NCI-H2081 (cell line): ENCODE measurements at places on chromosomes 11 and 22.
A peak's percentile ranks its signal among the peaks of the same experiment; 100 is the strongest.

GRCh38 chr11:46234311-46234710, 43.2 kb upstream of the CREB3L1 start:
- no peak for DNase-seq

- peak; percentile 1 for DNase-seq
Measured at GRCh38 chr22:36816636-36817524, at the start of gene PVALB. TSS of gene PVALB (minus strand) at chr22:36817035. CDS start at chr22:36817005, 30 bp downstream.

GRCh38 chr11:36264011-36264972, 24.9 kb downstream of the COMMD9 start:
- no peak for DNase-seq

GRCh38 chr11:6782720-6783119, at the start of gene OR2AG1:
TSS of gene OR2AG1 (plus strand) at chr11:6783020. CDS start at chr11:6785038, 2,018 bp downstream.
- DNase-seq: no peak

GRCh38 chr11:97742717-97743116, 1278.0 kb upstream of the CNTN5 start:
- no peak for DNase-seq

DNA sequence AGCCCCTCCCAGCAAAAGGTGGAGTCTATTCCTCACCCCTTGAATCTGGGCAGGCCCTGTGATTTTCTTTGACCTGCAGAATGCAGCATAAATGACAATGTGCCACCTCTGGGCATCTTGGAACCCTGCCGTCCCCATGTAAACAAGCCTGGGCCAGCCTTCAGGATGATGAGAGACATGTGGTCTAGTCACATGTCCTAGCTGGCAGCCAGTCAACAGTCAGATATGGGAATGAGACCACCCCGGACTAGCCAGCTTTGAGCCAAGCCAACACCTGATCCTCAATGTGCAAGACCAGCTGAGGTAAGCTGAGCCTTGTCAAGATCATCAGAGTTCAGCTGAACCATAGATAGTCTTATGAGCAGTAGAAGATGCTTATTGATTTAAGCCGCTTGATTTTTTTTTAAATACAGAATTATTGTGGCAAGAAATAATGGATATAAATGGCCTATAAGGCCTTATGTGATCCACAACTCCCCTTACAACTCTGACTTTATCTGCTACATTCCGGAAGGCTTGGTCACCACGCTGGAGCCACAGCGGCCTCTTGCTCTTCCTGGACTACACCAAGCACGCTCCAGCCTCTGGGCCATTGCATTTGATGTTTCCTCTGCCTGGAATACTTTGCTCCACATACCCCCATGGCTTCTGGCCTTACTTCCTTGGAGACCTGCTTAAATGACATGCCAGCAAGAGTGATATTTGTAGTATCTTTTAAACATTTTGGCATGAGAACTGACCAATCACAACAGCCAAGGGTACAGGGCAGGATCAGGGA, 225.9 kb upstream of the SESN3 start:
- no peak for DNase-seq

- no peak for DNase-seq
Measured at GRCh38 chr11:16960250-16960649, 54.0 kb downstream of the PLEKHA7 start.

GRCh38 chr11:68355471-68355870, 43.1 kb downstream of the LRP5 start:
- DNase-seq: no peak

- no peak for DNase-seq
Measured at GRCh38 chr11:129814244-129815014, 1.2 kb upstream of the TMEM45B start.

DNA sequence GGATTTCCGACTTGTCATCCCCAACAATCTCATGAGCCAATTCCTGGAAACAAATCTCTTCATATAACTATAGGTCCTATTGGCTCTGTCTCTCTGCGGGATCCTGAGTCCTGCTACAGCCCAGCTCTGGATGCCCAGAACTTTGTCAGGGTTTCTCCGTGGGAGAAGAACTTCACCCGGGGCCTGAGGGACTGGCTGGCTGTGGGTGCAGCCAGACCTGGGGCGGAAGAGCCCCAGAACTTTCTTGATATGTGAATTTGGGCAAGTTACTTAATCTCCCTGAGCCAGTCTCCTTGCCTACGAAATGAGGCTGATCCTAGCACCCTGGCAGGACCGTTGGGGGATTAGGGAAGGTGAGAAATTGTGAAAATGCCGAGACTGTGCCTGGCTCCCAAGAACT, 6.6 kb upstream of the TRIM29 start:
- no peak for DNase-seq

DNA sequence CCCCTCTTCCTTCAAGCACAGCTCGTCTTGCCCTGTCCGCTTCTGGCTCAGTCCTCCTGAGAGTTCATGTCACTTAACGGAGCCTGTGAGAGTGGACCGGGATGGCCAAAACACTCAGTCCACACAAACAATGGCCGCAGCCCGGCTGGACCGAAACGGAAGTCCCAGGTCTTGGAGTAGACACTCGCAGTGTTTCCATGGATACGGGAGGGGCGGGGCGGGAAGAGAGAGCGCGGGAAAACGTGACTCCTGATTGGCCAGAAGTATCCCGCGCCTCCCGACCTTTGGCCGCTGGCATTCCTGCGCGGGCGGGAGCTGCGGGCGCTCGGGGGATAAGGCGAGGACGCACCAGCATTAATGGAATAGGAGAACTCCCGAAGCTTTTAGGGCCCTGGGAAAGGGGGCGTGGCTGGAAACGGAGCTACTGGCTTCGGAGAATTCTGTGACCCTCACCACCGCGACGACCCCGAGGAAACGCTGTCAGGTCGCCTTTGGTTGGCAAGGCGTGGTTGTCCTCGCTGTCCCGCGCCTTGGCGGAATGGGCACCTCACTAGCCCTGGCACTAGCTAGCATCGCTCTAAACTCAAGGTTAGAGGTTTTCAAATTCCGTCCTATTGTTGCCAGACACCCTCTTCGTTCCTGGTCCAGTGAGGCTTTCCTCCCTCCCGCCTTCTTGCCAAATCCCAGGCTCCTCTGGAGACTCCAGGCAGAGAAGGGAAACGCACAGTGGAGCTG, at the start of the genes NLRP14 and ZNF214:
NLRP14 (plus strand) TSS at position 297 of the 735 bp plus-strand sequence. CDS start 18,108 bp downstream, outside the sequence.
ZNF214 (minus strand) TSS at position 164 of the 735 bp plus-strand sequence. CDS start 17,511 bp downstream, outside the sequence.
- peak; percentile 91 for DNase-seq

DNA sequence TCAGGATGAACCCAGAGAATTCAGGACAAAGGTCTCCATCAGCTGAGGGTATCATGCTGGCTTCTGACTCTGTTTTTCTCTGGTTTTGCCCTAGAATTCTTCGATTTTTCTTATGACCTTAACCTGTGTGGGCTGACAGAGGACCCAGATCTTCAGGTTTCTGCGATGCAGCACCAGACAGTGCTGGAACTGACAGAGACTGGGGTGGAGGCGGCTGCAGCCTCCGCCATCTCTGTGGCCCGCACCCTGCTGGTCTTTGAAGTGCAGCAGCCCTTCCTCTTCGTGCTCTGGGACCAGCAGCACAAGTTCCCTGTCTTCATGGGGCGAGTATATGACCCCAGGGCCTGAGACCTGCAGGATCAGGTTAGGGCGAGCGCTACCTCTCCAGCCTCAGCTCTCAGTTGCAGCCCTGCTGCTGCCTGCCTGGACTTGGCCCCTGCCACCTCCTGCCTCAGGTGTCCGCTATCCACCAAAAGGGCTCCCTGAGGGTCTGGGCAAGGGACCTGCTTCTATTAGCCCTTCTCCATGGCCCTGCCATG, 16.8 kb downstream of the SERPING1 start:
- no peak for DNase-seq

GRCh38 chr11:123321636-123322035, 108.4 kb upstream of the GRAMD1B start:
- DNase-seq: no peak

DNA sequence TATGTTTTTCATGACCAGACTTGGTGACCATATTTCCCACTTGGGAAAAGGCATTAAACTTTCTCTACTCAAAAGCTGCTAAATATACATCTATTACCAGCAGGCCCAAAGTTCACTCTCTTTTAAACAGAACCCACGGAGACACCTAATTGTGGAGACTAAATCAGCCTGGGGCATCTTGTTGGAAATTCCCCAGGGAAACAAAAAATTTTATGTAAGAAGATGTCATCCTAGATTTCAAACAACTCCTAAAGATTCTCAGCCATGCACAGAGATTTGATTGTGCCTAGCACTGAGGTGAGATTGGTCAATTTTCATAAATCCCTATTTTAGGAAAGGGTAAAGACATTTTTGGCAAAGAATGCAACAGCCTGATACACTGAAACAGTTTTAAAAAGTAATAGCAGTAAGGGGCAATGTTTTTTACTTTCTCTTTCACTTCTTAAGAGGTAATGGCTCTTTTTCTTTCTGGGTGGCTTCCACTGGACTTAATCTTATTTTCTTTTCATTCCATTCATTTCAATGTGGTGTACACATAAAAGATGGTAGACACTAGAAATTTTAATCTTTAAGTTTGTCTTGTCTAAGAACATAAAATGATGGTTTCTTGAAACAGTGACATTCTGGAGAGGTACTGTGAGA, 9.6 kb downstream of the OR52N2 start:
- no peak for DNase-seq

DNA sequence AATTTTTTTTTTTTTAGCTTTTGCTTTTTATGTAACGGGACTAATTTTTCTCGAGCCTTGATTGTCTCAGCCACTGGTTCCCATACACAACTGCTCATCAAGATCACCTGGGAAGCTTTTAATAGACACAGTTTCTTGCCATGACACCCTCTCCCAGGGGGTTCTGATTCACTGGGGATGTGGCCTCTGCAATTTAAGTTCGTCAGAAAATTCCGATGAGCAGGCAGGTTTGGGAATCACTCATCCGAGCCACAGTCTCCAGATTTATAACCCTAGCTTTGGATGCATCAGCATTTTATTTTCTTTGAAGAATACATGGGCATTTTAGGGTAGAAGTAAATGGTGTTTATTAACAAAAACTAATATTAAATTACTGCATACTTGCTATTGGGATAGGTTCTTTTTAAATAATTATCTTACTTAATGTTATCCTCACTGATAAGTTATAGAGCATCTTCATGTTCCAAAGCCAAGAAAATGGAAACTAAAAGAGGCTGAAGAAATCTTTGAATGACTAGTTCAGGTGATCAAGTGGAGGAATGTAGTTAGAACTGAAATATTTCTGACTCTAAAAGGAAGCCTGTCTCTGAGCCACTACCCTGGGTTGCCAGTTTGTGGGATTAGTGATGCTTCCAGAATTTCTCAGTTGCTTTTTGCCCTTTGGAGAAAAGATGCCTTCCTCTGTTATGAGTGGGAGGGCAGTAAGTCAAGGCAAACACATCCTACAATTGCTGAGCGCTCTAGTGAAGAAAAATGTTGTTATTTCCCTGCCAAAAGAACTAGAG, 319.0 kb downstream of the DDX10 start:
- no peak for DNase-seq

- DNase-seq: peak; percentile 78
Measured at GRCh38 chr11:134045799-134046635, 22.9 kb upstream of the JAM3 start.

- DNase-seq: peak; percentile 19
Measured at GRCh38 chr11:62603776-62604299, 2.2 kb upstream of the MTA2 start.

- no peak for DNase-seq
Measured at GRCh38 chr11:128331317-128331716, 256.0 kb downstream of the ETS1 start.

DNA sequence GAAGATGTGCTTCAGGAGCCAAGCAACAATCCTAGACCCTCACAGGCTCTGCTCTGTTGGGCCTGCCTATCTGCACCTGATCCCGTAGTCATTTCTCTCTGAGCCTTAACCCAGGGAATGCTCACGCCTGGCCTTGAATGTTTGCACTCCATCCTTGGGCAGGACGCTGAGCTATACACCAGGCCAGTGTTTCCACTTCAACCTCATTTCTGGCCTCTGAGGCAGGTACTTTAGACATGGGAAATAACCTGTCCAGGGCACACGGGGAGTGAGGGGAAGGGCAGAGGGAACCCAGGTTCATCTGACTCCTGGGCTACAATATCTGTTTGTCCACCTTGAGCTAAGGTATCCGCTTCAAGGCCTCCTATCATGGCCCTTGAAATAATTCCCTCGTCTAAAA, 9.9 kb downstream of the RSPH14 start:
- no peak for DNase-seq

- no peak for DNase-seq
Measured at GRCh38 chr22:37488337-37489135, 2.4 kb upstream of the MFNG start.

DNA sequence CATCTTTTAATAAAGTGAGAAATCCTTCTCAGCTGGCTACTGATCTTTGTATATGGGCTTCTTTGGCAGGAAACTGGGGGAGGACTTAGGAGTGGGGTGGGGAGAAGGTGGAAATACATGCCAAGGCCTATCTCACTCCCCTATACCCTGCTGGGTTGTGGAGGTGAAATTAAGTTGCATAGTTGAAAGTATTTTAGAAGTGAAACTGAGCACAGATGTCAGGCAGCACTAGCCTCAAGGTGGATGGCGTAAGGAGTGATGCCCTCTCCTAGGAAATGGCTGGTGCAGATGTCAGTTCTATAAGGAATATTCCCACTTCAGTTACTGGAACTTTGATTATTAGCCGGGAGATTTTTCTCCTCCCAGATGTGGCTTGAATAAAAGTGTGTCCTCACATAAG, 46.3 kb downstream of the NNMT start:
- no peak for DNase-seq

DNA sequence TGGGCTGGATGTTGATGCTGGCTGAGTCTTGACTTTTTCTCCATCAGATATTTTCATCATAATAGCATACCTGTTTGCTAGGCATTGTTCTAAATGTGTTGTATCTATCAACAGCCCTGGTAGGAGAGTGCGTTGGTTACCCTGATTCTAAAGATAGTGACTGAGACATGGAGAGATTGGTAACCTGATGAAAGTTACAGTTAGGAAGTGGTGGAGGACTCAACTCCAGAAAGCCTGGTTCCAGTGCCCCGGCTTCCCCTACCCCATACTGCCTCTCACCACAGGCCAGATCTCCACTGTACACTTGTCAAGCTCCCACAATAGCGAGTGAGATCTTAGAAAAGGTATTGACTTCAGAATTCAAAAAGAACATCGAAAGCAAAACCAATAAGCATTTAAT, 22.8 kb upstream of the RELT start:
- no peak for DNase-seq

- no peak for DNase-seq
Measured at GRCh38 chr11:10631761-10632160, 61.8 kb downstream of the IRAG1 start.

GRCh38 chr11:75317446-75318122, 33.9 kb downstream of the ARRB1 start:
- DNase-seq: no peak

DNA sequence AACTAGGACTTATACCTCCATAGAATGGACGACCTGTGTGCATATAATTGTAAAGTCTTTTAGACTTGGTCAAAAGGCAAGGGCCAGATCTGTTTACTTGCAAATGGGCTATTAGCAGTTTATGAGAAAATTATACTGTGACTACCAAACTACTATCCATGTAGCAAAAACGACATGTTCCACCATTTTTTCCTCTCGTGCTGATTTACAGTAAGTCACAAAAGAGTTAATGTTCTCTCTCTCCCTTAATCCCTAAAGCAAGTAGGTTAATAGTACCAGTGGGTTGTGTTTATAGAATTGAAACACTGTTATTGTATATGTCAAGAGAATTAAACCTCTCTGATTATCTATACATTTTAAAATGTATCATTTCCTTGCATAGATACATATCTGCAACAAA, 147.3 kb downstream of the MAML2 start:
- no peak for DNase-seq

- DNase-seq: no peak
Measured at GRCh38 chr11:122743949-122744348, 88.4 kb downstream of the UBASH3B start.

- DNase-seq: no peak
Measured at GRCh38 chr11:122665861-122666260, 10.3 kb downstream of the UBASH3B start.

- DNase-seq: no peak
Measured at GRCh38 chr11:12377824-12378593, 638 bp downstream of the PARVA start.
